SK-N-DZ (cell line): ENCODE measurements at places on chromosomes 11 and 22.

DNA sequence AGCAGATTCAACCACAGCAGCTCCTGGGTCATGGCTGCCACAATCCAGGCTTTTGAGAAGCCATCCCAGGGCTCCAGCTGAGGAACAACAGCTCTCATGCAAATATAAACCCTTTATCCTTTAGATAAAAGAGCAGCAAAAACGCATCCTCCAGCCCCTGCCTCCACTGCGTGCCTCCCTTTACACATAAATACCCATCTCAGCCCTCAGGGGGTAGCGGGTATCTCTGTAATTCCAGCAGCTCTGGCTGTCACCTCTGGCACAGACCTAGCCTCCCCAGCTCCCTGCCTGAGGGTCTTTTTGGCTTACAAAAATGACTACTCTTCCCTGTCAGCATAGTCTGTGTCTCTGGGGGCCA lies 21.6 kb downstream of the LMO1 start:
- no peak for DNase-seq

- no peak for DNase-seq
Observed at GRCh38 chr11:130783323-130783722, 133.0 kb downstream of the SNX19 start.

GRCh38 chr11:36471577-36471976 lies 38.5 kb downstream of the TRAF6 start:
- DNase-seq: no peak

- no peak for DNase-seq
Observed at GRCh38 chr11:66264914-66265313, 3.5 kb upstream of the RAB1B start.

GRCh38 chr11:78177216-78177615 lies 11.2 kb downstream of the KCTD21 start:
- DNase-seq: no peak

DNA sequence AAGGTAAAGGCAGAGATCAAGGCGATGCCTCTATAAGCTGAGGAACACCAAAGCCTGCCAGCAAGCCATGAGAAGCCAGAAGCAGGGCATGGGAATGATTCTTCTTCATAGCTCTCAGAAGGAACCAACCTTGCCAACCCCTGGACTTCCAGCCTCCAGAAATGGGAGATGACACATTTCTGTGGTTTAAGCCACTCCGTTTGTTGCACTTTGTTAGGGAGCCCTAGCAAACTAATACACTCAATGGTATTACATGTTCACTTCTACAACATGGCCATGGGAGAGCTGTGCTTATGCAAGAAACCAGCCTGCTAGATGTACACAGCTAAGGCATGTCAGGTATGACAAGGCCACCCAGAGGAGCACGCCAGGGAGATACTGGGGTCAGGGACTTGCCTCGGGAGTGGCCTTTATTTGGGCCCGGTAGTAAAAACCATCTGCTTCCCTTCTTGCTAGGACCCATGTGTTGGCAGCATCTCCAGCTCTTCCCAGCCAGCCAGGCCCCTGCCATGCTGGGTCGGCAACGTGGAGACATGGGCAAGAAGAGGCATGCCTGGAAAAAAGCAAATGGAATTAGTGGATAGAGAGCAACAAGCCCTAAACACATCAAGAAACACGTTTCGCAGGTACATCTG lies 3.6 kb downstream of the C11orf16 start:
- DNase-seq: no peak

- DNase-seq: no peak
Observed at GRCh38 chr11:117604336-117604995, 192.6 kb downstream of the DSCAML1 start.

DNA sequence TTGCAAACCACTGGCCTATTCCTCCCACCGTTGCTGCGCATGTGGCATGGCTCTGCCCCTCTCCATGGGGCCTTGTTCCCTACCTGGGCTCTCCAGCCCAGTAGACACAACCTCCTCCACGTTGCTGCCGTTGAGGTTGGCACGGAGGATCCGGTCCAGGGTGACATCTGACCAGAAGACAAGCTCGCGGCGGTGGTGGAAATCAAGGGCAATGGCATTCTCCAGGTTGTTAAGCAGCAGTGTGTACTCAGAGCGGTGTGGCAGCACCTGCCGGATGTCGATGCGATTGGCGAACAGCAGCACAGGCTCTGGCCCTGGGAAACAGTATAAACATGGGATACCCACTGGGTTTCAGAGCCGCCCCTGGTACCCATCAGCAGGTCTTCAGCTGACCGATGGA lies 23.8 kb downstream of the LRP4 start:
- DNase-seq: no peak

DNA sequence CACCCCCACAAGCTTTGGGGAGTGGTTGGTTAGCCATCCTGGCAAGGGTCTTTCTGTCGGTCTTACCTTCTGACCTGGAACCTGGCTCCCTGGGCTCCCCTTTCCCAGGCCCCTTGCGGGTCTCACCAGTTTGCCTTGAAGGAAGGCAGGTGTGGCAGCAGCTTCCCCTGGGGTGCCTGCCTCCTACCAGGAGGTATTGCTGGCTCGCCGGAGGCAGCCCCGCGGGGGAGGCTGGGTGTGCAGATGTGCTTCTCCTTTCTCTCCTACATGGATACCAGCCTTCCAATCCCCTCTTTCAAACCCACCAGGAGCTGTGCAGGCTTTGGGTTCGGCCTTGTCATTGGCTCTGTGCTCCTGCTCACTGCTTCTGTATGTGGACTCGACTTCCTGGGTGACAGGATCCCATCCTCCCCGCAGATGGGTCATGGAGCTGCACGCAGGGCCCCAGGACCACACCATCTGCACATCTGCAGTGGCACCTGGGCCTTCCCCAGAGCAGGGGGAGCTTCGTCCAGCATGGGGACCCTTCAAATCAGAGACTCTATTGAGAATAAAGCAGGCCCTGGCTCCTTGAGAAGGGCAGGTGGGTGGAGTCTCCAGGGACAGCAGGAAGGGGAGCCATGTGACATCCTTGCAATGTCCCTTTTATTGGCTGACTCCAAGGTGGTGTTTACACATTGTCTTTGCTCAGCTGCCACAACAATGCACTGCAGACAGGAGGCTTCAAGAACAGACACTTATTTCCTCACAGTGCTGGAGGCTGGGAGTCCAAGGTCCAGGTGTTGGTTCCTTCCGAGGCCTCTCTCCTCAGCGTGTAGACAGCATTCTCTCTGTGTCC lies 592.0 kb downstream of the BRD1 start:
- peak; percentile 24 for DNase-seq

- DNase-seq: no peak
Observed at GRCh38 chr11:43922295-43922648, 20.2 kb upstream of the C11orf96 start.

DNA sequence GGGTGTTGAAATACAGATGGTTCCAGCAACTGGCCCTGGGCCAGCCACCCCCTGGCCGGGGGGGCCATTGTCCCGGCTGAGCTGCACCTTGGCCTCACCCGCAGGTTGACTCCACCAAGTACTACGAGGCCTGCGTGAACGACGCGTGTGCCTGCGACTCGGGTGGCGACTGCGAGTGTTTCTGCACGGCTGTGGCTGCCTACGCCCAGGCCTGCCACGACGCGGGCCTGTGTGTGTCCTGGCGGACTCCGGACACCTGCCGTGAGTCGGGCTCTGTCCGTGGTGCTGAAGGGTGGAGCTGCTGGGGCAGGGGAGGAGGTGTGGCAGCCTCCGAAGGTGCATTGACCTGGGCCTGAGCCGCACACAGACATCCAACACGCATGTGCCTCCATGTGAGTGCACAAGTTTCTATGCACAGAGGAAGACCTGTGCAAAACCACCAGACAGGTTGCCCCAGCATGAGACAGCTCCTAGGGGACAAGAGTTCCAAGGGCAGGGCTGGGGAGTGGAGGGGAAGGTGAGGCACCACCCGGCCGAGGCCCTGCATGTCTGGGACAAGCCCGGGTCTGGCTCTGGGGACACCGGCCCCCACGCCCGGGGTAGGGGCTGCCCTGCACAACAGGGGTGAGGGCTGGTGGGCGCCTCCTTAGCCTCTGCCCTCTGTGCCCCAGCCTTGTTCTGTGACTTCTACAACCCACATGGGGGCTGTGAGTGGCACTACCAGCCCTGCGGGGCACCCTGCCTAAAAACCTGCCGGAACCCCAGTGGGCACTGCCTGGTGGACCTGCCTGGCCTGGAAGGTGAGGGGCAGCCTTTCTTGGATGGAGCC lies 16.1 kb downstream of the MUC5B start:
- no peak for DNase-seq
